ENCODE measurements at places on chromosomes 4 and X.

DNA sequence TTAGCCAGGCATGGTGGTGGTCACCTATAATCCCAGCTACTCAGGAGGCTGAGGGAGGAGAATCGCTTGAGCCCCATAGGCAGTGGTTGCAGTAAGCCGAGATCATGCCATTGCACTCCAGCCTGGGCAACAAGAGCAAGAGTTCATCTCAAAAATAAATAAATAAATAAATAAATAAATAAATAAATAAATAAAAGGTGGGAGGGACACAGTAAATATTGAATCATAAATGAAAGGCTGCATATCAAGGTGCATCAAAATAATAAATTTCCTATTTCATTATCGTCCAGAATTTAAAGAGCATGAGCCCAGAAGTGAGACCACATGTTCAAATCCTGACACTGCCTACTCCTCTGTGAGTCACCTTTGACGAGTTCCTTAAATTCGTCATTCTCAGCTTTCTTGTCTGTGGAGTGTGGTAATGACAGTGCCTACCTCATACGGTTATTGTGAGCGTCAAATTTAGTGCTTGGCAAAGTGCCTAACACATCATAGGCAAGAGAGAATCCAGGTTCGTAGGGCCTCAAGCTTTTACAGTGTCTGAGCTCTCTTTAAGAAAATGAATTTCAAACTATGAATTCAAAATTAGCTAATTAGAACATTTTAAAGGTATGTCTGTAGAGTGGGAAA, 49.9 kb downstream of the IL15 start:
- DNase-seq: no peak

DNA sequence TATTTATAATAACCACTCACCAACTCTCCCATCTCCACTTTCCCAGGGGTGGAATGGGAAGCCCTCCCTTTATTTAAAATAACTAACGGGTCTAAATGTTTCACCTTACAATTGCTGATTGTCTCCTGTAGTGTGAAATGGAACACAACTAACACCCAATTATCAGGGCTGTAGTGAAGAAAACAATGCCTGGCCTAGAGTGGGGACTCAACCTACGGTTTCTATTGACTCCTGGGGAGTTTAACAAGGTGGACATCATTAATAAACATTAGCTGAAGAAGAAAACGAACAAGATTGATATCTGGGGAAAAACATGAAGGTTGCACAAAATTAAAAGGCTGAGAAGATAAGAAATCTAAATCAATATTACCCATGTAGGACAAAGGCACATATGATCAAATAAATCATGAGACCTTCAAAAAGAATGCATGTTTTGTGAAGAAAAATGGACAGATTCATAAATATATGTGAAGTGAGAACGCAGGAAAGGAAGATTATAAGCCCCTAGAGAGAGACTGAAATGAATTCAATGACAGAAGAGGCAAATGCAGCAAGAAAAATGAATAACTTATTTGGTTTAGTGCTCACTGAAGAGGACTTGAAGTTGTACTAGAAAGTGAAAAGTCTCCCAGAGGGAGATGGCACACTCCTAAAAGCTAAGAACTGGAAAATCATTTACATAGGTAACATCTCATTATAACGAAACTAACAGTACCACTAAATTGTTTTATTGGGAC, 593.0 kb upstream of the AADAT start:
- no peak for DNase-seq

DNA sequence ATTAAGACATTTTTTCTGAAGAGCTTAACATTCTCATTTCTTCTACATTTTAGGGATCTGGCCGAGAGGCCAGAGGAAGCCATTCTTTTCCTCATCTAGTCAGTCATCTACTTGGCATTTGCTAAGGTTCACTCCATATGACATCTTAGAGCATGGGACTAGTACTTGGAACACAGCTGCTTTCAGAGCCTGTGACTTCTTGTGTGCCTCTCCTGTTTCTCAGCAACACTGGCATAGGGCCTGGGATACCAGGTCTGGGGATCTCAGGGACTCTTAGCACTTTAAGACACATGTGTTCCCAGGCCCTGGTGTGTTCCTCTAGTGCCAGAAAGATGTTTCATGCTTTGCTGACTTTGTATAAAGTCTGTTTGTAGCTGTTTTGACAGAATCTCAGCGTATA, 7.3 kb downstream of the PLP1 start:
- DNase-seq: no peak

GRCh38 chr4:151197247-151197646, 79.7 kb upstream of the PRSS48 start:
- DNase-seq: no peak

- no peak for DNase-seq
Measured at GRCh38 chr4:23458054-23458453, 431.8 kb downstream of the PPARGC1A start.

- DNase-seq: no peak
Measured at GRCh38 chrX:31819455-31819854, 747.6 kb upstream of the FTHL17 start.

DNA sequence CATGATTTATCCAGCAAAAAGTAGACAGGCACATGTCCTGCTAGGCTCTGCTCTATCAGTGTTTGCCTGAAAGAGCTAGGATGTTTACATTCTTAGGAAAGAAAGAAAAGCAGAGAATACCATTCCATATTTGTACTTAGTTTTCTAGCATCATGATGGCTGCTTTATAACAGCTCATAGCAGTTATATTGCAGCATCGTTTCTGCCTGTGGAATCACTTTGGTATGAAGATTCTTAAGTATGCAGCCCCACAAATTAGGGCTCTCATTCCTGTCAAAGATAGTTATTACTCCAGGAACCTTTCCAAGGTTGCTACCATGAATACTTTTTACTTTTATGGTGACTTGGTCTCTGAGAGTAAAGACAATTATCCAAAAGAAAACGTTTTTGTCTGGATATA, 119.0 kb upstream of the MYOZ2 start:
- no peak for DNase-seq

GRCh38 chrX:37378404-37378803, 29.2 kb downstream of the PRRG1 start:
- DNase-seq: no peak

GRCh38 chrX:15911734-15912550, 57.3 kb upstream of the AP1S2 start:
- no peak for DNase-seq

GRCh38 chr4:149793459-149793858, 22.2 kb downstream of the IQCM start:
- no peak for DNase-seq

- DNase-seq: peak; percentile 40
Measured at GRCh38 chr4:21697583-21697982, 251.0 kb downstream of the KCNIP4 start.

DNA sequence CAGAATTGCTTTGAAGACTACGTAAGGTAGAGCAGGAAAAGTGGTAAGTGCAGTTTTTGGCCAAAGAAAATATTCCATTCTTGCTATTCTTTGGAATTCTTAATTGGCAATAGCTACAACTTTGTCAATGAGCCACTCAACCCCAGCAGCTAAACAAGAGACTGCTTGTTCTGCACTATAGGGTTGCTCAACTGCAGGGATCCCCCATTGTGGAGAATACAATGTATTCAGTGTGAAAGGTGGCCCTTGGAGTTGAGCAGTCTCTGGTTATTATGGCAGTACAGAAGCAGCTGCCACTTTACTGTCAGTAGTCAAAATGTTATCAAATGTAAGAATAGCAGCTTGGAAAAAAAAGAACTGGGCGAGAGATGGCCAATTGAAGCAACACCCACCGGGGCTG, 808.7 kb downstream of the CENPC start:
- DNase-seq: no peak

DNA sequence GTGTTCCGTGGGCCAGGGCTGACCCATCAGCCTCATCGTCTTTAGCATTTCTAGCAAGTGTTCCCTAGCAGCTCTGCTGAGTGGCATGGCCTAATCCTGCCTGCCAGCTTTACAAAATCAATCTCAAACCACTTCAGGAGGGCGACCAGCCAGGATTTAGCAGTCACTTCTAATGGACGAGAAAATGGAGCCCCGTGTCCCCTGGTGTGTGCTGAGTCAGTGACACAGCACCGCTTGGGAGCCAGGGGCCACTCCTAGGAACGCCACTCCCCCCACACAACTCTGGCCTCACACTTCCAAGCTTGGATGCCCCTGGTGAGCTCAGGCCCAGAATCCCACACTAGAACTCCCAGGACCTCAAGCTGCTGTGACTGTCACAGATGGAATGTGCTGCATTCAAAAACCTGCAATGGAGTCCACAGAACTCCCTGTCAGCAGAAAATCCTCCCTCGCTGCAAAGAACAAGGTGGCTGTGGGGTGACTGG, 311.2 kb upstream of the GATB start:
- DNase-seq: no peak

DNA sequence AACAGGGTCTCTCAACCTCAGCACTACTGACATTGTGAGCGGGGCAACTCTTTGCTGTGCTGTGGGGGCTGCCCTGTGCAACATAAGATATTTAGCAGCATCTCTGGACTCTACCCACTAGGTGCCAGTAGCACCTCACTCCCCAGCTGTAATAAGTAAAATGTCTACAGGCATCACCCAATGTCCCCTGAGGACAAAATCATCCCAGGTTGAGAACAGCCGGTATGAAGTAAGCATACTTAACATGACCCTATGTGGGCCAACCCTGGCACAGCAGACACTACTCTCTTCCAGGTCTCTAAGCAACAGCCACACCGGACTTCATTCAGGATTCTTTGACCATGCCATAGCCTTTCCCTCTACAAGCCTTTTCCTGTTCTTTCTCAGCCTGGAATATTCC, 10.5 kb upstream of the MGST2 start:
- no peak for DNase-seq

GRCh38 chr4:112083587-112084347, 61.5 kb upstream of the FAM241A start:
- no peak for DNase-seq

GRCh38 chr4:98645527-98645926, 12.9 kb downstream of the TSPAN5 start:
- no peak for DNase-seq
